Cortex of kidney (tissue), 1 donor: ENCODE measurements at places on chromosomes 11 and 22.

- no peak for DNase-seq
Observed at GRCh38 chr11:63768237-63769041, at the start of gene ZFTA. Gene ZFTA (minus strand): TSS chr11:63768775. CDS start chr11:63768622, 153 bp downstream.

DNA sequence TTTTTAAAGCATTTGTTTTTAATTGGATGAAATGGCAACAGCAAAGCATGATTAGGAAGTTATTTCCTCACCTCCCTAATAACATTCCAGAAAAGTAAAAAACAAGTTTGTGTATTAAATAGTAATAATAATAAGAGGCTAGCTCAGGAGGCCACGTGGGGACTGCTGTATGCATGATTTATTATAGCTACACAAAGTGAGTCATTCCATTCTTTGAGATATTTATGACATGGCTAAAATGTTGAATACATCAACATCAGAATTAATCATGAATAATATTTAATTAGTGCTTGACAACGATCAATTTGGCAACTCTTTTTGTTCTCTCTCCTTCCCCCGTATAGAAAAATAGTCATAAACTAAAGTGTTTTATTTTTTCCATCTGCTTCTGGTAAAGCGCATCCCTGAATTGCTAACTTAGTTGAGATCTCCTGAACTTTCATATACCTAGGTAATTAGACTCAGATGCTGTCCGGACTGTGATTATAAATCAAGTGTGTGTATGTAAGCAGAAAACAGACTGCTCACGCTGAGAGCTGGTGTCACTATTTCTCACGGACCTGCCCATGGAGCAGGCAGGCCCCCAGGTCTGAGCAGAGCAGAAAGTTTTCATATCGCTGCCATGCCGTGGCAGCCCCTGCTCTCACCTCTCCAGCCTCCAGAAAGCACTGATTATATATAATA lies 125.7 kb downstream of the WT1 start:
- no peak for DNase-seq

DNA sequence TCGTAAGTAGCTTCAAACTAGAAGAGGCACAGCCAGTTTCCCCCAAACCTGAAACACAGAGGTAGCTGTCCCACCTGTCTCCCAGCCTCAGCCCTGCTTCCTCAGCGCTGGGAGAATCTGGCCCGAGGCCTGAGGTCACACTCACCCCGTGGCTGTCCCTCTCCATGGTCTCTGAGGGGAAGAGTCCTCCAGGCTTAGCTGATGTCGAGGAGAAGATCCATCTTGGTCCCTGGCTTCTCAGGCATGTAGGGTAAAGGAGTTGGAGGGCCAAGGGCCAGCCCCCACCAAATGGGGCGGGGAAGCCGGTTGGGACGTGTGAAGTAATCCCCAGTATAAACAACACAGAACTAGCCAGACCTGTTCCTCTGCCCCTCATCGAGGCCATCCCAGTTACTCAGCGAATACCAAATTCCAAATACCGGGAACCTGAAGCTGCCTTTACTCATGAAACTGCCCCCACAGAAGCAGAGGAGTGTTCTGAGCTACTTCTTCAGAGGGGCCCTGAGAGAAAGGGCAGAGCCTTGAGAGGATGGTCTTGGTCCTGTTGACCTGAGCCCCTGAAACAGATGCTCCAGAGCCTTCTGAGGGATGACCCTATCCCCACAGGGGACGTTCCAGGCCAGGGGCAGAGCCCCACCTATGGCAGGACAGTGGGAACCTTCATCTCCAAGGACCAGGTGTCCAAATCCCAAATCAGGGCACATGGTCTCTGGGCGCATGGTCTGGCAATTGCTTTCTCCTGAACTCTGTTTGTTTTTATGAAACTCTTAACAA lies at the start of gene TMPRSS13:
TSS of gene TMPRSS13 (minus strand) at position 261 of the 774 bp plus-strand sequence. CDS start at position 166, 95 bp downstream.
- DNase-seq = no peak

- peak; percentile 50 for DNase-seq
Observed at GRCh38 chr11:125625225-125625629, 264 bp downstream of the CHEK1 start.

GRCh38 chr11:1843796-1844195 lies 5.0 kb downstream of the TNNI2 start:
- no peak for DNase-seq

DNA sequence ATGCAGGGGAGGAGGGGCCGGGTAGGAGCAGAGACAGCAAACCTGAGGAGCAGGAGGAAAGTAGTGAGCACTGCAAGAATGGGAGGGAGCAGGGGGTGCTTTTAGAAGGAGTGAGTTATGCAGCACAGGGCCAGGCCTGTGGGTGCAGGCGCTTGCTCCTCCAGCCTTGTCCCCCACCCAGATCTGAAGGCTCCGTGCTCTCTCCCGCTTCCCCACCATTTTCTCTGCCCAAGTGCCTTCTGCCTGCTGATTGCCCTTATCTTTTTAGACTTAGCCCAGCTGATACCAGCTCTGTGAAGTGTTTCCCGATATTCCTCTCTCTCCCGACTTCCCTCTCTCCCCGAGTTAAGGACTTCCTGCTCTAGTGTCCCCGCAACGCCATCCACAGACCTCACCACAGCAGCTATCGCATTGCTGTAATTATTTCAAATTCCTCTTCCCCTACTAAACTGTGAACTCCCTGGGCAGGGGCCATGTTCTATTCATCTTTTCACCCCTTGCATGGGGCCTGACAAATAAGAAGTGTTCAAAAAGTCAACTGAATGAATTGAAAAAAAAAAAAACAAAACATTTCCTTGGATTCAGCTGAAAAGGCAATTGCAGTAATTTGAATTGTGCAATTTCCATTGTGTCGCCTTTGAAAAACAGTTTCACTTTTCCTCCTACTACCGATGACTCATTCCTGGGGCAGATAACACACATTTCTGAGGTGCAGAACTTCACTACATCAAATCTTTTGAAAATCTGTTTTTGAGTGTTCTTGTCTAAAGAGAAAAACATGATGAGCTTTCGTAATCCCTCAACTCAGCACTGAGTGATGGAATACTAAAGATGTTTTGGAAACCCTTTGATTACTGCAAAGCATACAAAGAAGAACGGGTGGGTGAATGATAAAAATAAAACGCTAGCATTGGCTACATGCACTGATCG lies 69.7 kb upstream of the BMAL1 start:
- DNase-seq = no peak

DNA sequence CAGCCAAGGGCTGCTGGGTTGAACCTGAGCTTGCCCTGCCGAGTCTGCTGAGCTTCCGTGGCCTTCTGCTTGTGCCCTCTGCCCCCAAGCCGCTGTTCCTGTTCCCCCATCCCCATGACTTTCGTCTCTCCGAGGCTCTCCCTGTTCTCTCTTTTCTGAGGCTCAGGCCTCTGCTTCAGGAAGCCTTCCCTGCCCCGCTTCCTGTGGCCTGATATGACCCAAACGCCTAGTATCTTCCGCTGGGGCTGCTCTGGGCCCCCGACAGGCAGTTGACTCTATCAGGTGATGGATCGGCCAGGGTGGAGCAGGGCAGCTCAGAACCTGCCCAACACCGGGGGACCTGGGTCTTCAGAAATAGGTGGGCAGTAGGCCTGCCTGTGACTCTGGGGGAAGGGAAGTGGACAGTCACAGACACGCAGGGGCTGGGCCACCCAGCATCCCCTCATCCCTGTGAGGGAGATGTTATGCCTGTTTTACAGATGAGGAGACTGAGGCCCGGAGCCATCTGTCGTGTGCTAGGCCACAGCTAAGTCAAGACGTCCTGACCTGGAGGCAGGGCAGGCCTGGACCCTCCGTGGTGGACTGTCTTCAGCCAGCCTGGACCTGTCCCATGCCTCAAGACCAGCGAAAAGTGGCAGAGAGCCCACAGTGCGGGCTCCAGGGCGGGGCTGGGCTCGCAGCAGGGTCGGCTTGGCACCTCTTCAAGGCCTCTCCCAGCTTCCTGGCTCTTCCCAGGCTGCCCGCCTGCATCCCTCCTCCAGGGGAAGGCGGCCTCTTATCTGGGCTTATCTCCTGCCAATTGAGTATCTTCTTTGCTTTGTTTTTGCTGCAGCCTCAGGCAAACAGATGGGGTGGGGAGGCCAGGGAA lies 16.2 kb downstream of the BAD start:
- DNase-seq = no peak

DNA sequence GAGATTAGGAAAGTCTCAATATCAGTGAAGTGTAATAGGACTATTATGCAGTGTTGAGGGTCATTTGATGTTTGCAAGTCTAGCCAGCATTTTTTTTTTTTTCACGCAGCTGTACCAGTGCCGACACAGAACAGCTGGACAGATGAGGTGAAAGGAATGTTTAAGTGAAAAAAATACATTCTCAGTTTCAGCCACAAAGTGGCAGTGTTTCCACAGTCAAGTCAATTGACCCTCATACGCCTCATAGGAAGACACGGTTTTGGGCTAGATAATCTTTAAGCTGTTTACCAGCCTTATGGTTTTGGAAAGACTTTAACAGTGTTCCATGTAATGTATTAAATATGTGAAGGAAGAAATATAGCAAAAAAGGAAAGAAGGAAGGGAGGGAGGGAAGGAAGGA lies 349.9 kb upstream of the ANO3 start:
- no peak for DNase-seq

- no peak for DNase-seq
Observed at GRCh38 chr11:61814247-61814957, 2.4 kb downstream of the FADS1 start.

DNA sequence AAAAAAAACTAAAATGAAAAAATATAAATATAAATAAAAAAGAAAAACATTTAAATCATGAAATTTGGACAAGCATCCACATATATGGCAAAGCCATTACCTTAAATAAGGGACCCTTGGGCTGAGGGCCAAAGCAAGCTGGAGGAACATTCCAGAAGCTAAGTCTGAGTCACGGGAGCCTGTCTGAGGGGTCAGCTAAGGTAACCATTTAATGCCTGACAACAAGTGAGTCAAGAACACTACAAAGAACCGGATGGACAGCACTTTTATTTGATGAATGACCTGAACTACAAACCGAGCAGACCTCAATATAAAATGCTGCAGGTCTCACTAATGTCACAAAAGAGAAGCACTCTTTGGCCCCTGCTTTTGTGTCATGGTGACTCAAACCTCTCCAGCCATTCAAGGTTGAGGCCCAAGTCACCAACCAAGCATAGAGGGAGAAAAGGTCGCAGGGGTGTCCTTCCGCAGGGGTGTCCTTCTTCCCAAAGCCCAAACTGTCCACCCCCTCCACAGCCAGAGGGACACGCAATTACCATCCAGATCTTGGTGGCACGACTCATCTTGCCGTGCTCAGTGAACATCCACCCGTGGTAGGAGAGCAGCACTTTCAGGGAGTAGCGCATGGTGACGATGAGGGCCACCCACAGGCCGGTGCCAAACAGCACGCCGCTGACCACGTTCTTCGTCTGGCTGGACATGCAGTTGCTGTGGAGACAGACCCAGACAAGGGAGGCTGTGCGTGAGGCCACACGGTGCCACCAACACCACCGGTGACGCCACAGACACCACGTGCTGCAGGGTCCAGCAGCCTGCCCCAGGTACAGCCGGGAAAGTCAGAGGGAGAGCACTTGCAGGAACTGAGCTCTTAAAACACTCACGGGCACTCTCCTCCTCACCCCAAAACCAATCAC lies 34.5 kb downstream of the CPT1A start:
- DNase-seq = no peak

GRCh38 chr11:8344346-8344745 lies 80.7 kb upstream of the LMO1 start:
- no peak for DNase-seq

GRCh38 chr11:66768088-66768521 lies 39.1 kb upstream of the SPTBN2 start:
- DNase-seq = no peak

- no peak for DNase-seq
Observed at GRCh38 chr22:48045369-48045768, 1282.9 kb downstream of the TBC1D22A start.

GRCh38 chr11:420911-421321 lies 6.1 kb upstream of the SIGIRR start:
- no peak for DNase-seq

- DNase-seq = no peak
Observed at GRCh38 chr11:61793829-61794204, 1.1 kb downstream of the FEN1 start.

DNA sequence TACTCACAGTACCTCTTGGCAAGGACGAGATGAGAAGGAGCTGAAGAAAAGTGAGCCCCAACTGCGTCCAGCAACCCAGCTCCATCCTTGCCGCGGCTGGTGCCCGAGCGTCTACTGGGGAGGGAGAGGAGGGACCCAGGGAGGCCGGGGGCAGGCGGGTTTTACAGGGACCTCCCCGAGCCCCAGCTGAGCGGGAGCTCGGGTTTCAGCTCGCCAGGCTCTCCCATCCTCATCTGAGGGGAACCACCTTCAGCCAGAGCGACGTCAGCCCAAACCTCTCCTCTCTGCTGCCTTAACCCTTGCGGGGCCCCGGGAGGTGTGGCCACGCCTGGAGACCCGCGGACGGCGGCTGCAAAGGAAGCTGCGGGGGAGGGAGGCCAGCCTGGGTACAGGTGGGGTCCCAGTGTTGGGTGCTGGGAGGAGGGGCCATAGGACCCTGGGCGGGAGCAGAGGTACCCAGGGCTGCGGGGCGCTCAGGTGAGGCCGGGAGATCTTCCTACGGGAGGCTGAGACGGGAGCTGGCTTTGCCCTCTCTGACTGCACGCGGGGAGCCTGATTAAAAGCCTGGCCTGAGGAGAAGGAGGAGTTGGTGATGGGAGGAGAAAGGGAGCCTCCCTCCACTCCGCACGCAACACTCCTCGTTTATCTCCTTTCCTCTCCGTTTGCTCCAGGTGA lies at the start of gene PAMR1:
TSS of gene PAMR1 (minus strand) at position 116 of the 675 bp plus-strand sequence. CDS start at position 85, 31 bp downstream.
- DNase-seq = no peak

- DNase-seq = no peak
Observed at GRCh38 chr11:128323381-128323780, 264.0 kb downstream of the ETS1 start.

- DNase-seq = no peak
Observed at GRCh38 chr11:3833449-3833848, 7.3 kb downstream of the RHOG start.

DNA sequence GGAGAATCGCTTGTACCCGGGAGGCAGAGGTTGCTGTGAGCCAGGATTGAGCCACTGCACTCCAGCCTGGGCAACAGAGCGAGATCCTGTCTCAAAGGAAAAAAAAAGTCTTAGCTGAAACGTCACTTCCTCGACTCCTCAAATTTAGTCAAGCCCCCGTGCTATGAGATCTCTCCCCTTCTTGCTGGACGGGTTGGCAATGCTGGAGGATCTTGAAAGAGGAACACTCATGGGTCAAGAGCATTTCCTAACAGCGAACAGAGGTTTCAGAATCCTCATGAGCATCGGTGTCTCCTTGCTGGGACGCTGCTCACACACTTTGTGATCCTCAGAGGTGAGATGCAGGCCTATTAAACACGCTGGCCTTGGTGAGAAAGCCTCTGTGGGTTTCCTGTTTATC lies 35.9 kb downstream of the APOL3 start:
- no peak for DNase-seq

DNA sequence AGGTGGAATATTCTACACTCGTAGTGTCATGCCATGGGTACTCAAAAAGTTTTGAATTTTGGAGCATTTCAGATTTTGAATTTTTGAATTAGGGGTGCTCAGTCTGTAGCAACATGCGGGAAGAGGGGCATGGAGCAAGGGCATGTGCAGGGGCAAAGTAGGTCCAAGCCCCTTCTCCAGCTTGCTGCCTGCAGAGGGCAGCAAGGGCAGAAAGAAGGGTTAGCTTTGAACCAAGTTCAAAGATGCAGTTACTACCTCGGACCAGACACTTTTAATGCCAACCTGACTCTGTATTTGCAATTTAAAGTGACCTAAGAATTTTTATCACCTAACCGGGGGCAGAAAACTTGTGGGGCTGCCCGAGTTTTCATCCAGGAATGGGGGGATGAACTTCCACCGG lies 68.2 kb downstream of the CD82 start:
- no peak for DNase-seq

- DNase-seq = no peak
Observed at GRCh38 chr11:12160680-12161079, 50.3 kb downstream of the MICAL2 start.

GRCh38 chr11:93756748-93757147 lies 15.3 kb downstream of the C11orf54 start:
- no peak for DNase-seq

- DNase-seq = no peak
Observed at GRCh38 chr22:38017272-38017920, 33.0 kb upstream of the SOX10 start.
